Activated T-cell treated with anti-CD3 and anti-CD28 coated beads for 4 hours (primary cell): ENCODE measurements at places on chromosomes 13 and 19.

GRCh38 chr19:13302526-13303270 is 152.5 kb downstream of the IER2 start:
- no peak for DNase-seq

DNA sequence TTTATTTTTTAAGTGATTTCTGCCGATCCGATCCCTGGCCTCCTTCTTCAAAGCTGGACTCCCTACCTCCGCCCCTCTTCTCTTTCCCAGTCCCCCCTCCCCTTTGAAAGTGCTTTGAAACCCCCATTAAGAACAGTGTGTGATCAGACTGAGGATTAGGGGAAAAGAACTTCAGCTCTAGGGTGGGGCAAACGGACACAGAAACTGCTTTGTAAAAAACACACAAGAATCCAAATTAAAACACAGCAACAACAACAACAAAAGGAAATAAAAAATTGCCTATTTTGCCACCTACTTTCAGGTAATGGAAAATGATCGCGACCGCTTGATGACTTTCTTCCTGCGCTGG is 1.4 kb downstream of the SPRY2 start:
- DNase-seq, result no peak

DNA sequence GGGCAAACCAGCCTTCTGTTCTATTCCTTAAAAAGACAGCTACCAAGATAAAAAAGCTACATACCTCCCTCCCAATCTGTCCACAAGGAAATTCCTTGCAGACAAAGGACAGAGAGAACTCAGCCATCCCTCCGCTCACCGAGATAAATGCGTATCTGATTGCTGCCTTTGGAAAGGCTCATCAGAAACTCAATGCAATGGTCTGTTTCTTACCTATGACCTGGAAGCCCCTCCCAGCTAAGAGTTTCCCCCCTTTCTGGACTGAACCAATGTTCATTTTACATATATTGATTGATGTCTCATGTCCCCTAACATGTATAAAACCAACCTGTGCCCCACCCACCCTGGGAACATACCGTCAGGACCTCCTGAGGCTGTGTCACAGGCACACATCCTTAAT is 11.6 kb downstream of the BTBD2 start:
- no peak for DNase-seq

GRCh38 chr19:38006361-38007045 is 99.5 kb downstream of the SIPA1L3 start:
- DNase-seq, result no peak

DNA sequence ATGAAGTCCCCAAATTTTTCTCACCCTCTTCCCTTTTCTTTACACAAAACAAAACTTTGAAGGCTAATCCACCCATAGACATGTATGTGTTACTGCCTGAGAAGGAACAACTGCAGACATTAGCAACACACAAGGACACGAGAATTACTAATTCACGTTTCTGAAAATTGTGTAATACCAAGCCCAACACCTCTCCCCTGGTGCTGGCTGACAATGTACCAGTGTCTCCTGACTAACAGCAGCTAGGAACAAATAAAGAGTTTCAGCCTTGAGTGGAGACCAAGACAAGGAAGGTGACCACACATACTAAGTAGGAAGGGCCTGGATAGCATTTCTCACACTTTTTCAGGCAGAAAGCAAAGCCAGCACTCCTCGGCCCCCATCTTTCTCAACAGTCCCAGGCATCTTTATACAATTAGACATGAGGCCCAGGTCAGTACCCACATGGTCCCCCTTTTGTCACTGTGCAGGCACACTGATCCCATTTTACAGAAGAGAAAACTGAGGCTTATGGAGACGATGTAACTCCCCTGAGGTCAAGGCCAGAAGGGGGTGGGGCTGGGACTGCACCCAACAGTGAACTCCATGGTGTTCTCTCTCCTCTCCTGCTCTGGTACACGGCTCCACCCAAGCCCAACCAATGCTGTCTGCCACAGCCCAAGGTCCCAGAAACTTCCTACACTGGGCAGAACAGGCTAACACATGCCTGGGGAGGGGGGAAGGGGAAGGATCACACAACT is 8.7 kb downstream of the BRD4 start:
- DNase-seq, result no peak

DNA sequence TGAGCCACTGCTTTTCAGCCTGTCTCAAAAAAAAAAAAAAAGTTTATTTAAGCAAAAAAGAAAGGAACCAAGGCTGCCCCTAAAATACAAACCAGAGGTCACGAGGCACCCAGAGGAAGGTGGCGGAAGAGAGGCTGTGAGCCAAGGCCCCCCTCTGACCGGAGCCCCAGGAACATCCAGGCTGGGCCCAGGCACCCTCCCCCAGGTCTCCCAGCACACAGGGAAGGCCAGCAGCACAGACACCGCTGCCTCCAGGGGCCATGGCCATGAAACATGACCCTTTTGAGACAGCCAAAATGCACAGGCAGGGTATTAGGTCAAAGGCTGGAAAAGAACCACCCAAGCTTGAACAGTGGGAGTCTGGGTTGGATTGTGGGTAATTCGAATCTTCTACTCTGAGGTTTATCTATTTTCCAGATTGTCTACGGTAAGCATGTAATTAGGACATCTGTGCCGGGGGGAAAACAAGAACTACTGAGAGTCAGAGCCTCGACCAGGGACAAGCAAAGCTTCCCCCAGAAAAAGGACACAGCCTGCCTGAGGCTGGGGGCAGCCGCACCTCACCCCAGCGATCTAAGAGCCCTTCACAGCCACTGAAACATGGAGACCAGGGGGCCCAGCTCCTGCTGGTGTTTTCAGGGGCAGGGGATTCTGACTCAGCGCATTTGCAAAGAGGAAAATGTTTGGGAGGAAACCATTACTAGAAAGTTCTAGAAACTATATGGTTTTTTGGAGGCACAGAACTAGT is 8.4 kb downstream of the PEX11G start:
- no peak for DNase-seq

GRCh38 chr13:37641391-37641790 is 42.8 kb upstream of the POSTN start:
- DNase-seq, result no peak

- no peak for DNase-seq
Observed at GRCh38 chr13:20686167-20686566, 17.3 kb upstream of the IL17D start.

- no peak for DNase-seq
Observed at GRCh38 chr13:97367016-97367822, 66.8 kb upstream of the RAP2A start.

DNA sequence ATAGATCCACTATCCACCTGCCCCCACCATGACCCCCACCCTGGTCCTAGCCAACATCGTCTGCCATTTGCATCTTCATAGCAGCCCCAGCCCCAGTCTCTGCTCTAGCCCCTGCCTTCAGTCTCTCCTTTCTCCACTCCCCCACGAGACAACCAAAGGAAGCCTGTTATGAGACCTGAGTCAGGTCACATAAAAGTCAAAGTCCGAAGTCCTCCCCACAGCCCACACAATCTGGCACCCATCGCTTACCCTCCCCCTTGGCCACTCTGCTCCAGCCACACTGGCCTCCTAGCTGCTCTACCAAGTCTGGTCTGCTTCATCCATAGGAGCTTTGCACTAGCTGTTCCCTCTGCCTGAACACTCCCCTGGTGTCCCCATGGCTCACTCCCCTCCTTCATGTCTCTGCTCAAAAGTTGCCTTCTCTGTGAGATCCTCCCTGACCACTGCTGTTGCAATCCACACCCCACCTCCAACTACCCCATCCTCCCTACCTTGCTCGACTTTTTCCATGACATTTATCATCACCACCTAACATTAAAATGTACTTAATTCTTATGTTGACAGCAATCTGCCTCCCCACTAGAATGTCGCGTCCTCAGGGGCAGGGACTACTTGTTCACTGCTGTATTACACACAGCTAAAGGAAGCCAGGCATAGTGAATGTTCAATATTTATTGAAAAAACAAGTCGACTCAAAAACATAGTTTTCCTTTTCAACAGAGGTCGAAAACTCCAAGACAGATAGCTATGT is 1.2 kb upstream of the PLEKHG2 start:
- no peak for DNase-seq

DNA sequence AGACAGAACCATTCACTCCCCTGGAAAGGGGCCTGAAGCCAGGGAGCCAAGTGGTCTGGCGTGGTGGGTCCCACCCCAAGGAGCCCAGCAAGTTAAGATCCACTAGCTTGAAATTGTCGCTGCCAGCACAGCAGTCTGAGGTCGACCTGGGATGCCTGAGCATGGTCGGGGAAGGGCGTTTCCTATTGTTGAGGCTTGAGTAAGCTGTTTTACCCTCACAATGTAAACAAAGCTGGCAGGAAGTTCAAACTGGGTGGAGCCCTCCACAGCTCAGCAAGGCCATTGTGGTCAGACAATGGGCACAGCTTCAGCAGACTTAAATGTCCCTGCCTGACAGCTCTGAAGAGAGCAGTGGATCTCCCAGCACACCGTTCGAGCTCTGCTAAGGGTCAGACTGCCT is 195.6 kb upstream of the DACH1 start:
- DNase-seq, result no peak

DNA sequence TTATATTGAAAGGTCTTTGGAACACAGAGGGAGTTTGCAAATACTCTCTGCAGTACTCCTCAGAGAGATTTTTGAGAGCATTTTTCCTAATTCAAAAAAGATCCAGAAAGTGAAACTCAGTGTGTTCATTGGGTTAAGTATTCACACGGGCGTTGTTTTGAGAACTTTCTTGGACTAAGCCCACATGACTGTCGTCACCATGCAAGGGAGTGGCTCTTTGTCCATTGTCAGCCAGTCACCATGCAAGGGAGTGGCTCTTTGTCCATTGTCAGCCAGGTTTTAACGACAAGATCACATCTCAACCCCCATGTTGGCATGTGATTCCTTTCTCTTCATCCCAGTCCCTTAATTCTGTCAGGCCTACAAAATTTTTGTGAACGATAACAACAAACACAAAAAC is 81.2 kb upstream of the STK24 start:
- no peak for DNase-seq

DNA sequence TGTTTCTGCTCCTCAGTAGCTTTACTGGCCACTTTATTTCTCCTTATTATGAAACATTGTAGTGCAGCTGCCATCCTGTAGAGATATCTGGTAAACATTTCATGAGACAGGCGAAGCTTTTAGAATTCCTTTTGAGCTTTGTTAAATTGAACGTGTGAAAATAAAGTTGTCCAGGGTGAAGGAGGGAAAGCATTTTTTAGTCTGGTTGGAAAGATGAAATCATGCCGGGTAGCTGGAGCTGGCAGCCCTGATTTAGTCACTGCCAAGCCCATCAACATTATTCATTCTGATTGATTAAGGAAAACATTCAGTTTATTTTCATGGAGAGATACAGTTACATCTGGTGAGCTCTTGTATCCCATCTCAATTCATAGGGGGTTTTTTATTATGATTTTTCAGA is 326.2 kb upstream of the GPC6 start:
- DNase-seq, result no peak

DNA sequence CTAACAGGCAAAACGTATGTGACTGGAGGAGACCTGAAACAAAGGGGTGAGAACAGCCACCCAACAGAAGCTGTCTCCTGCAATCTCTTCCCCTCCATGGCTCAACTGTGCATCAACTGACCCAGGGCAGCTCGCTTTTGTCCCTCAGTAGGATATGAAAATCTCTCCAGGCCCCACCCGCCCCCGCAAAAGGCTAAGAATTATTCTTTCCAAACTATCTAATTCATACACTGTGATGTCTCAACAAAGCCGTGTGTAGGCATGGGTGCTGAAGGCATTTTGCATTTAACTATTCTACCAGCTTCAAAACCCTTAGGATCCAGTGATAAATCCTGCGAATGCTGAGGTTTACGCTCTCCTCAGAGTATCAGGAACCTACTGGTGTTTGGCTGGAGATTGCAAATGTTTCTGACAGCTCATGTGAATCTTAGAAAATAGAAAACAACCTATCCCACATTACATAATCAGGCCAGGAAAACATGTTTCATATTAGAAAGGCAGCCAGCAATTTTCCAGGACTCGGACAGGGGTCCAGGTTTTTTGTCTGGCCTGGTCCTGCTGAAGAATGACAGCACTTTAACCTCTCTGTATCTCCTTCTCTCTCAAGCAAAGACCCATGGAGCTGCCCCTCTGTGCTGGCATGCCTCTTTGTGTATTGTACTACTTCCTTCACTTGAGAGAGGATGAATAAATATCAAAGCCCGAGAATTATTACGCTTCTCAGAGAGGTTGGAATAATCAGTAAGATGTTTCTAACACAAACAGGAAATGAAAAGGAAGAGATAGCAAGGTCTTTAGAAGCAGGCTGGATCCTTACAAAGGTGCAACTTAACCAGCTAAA is 17.3 kb downstream of the DHRS12 start:
- DNase-seq, result no peak

DNA sequence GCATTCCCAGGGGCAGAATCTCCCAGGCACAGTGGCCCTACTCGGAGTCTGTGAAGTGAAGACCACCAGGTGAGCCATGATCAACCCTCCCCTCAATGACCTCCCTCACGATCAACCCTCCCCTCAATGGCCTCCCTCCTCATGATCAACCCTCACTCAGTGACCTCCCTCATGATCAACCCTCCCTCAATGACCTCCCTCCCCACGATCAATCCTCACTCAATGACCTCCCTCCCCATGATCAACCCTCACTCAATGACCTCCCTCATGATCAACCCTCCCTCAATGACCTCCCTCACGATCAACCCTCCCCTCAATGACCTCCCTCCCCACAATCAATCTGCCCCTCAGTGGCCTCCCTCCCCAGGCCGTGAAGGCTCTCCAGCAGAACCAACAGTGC is 32.1 kb downstream of the SBNO2 start:
- DNase-seq, result no peak

DNA sequence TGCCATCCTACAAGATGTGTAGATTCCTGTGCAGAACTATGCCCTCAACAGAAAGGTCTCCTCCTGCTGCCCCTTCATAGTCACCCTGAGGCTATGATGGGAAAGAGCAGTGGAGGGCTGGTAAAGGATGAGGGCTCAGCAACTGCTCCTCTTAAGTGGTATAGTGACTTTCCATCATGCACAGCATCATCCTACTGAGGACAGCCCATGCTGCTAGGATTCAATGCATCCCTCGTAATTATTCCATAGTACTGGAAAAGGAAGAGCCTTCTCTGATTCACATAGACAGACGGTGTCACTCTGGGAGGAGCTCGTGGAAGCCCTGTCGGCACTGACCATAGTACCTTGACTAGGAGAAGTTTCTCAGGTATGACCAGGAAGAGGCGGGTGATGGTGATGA is 47.6 kb upstream of the IRS2 start:
- no peak for DNase-seq

DNA sequence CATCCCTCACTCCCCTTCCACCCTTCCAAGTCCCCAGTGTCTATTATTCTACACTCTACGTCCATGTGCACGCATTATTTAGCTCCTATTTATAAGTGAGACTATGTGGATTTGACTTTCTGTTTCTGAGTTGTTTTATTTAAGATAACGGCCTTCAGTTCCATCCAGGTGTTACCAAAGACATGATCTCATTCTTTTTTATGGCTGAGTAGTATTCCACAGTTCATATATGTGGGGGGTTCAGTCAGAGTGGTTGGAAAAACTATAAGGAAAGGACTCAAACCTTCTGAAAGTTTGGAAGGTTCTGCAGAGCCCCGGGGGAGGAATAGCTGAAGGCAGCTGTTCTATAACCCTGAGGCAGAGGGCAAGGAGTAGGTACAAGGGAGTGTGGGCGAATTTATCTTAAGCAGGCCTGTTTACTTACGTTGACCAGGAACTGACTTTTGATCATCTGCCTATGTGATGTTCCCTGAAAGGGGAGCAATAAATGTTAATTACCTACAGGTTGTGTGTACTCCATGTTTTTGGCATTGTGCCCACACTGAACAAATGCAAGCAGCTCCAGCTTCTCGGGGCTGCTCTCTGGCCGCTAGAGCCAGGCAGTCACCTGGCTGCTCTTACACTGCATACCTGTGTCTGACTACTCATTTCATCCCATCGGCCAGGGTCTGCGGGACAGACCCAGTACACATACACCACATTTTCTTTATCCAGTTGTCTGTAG is 13.5 kb upstream of the ADGRE1 start:
- DNase-seq, result no peak
